CD8-positive, alpha-beta T cell (primary cell): ENCODE measurements at places on chromosomes 13 and 19.

GRCh38 chr13:48726711-48727110 lies 73.0 kb downstream of the CYSLTR2 start:
- DNase-seq, result no peak

GRCh38 chr13:74751739-74752138 lies 617.5 kb upstream of the KLF12 start:
- DNase-seq, result no peak

DNA sequence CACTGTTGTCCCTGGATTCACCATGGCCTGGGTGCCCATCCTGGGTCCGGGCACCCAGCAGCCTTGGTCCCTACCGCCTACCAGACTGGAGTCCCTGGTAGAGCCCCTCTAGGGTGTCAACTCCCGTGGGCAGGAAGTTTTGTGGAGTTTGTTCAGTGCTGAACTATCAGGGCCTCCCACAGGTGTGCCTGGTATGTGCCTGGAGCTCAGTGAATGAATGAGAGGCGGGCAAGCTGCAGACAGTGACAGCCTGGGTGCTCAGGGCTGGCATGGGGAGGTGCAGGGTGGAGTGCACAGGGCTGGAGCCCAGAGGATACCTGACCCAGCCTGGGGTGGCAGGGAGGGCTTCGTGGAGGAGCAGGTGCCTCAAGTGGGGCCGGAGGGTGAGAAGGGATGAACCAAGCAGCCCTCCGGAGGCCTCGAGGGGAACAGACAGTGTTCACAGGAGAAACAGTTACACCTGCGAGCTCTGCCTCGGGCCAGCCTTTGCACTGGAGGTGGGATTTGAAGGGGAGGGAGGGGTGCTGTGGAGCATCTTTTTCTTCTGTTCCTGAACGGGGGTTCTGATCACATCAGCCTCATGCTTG lies 29.6 kb downstream of the PAK4 start:
- no peak for DNase-seq

DNA sequence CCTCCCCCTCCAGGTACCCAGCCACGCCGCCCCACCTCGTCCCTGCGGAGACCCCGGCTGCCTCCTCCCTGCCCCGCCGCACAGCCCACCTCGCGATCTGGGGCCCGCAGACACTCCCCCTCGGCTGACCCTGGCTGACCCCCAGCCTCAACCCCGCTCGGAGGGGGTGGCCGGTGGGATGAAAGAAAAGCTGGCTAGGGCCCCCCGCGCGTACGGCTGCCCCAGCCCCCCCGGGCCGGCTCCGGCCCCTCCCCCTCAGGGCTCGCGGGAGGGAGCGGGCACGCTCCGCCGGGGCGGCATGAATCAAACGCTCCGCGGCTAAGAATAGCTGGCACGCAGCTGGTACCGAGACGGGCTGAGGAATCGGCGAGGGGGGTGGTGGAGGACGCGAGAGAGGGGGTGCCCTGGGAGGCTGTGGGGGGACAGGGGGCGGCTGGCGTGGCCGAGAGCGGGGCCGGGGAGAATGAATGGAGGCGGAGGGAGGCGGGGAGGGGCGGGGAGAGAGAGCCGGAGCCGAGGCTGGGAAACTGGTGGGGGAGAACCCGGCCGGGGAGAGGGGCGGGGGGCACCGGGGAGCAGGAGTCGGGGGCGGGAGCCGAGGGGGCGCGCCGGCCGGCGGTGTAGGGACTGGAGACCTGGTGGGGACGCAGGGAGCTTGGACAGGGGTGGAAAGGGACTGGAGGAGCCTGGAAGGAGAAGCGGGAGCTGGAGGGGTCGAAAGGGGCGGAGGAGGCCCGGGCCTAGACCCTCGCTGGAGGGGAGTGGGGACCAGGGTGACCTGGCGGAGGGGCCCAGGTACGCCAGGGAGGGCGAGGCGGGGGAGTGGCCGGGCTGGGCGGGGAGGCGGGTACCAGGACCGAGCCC lies 1.1 kb downstream of the SHANK1 start:
- DNase-seq, result no peak

- DNase-seq, result no peak
Measured at GRCh38 chr13:107091428-107091827, 523.5 kb upstream of the ARGLU1 start.

- no peak for DNase-seq
Measured at GRCh38 chr13:77563111-77563510, 27.6 kb downstream of the SCEL start.

GRCh38 chr19:4555657-4556561 lies 3.6 kb downstream of the SEMA6B start:
- DNase-seq, result no peak

DNA sequence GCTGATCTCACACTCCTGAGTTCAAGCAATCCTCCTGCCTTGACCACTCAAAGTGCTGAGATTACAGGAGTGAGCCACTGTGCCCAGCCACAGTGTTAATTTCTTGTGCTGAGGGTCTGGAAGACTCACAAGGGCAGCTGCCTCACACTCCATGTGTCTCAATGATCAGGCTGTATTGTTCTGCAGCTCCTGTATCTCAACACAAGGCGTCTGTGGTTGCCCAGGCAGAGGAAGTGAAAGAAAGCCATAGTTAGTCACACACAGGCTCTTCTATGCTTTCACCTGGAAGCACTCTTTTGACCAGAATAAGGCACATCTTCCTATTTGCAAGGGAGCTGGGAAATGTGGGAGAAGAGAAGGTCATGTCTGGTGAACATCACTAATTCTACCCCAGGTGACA lies 107.3 kb upstream of the ZNF507 start:
- DNase-seq, result no peak

GRCh38 chr19:46704379-46705076 lies 12.4 kb downstream of the PRKD2 start:
- DNase-seq, result peak; percentile 96
